H54 (cell line): ENCODE measurements at places on chromosomes 16 and 17.

GRCh38 chr16:77462894-77463293 lies 28.1 kb upstream of the ADAMTS18 start:
- DNase-seq: no peak

GRCh38 chr16:10880594-10881452 lies 3.8 kb downstream of the CIITA start:
- no peak for DNase-seq

GRCh38 chr16:76766538-76766937 lies 424.5 kb upstream of the MON1B start:
- DNase-seq: no peak

- DNase-seq: no peak
These were observed 34.8 kb downstream of the CYB5D2 start for GRCh38 chr17:4177806-4178205.

GRCh38 chr17:57999010-57999495 lies 8.0 kb downstream of the SRSF1 start:
- DNase-seq: no peak

- no peak for DNase-seq
These were observed 37.7 kb downstream of the TMEM114 start for GRCh38 chr16:8552487-8553221.

DNA sequence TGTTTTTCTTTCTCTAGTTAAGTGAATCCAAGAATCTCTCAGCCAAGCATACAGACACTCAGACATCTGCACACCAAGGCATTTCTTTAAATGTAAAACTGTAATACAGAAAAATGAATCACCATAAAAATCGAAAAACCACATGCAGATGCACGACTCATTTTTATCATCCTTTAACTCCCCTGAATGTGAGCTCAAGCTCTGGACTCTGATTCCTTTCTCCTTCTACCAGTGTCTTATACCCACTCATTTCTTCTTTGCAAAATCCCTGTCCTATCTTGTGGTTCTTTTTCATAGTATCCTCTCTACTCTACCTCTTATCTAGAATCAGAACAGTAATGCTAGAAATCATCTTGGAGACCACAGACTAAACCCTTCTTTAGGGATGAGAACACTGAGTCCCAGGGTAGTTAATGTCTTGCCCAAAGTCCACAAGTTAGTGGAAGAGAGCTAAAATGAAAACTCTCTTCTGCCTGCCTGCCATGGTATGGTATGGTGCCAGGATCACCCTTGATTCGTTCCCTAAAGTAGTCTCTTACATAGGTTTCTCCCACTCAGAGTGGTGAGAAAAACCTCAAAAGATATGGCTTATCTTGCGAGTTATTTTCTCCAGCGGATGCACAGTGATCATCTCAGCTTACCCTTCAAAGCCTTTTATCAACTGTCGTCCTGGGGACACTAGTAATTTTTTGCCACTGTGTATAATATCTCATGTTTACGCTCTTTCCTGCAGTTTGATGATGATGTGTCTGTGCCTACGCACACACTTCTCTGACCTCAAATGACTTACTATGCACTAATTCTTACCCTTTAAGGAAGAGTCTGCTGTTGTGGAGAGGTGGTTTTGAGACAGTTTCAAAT lies 30.2 kb downstream of the BRD7 start:
- no peak for DNase-seq

- no peak for DNase-seq
These were observed 51.5 kb downstream of the LDHD start for GRCh38 chr16:75065149-75065505.

DNA sequence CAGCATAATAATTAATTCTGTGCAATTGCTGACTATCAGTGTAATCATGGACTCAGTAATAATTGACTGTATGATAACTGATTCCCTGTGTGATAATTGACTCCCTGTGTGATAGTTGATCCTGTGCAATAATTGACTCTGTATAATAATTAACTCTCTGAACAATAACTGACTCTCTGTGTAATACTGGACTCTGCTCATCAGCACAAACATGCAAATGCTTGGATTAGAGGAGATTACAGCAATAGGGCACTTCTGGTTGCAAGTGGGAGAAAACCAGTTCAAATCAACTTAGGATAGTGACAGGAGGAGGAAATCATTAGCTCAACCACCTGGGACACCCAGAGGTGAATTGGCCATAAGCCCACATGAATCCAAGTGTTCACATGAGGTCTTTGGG lies 582.1 kb downstream of the RBFOX1 start:
- DNase-seq: no peak

DNA sequence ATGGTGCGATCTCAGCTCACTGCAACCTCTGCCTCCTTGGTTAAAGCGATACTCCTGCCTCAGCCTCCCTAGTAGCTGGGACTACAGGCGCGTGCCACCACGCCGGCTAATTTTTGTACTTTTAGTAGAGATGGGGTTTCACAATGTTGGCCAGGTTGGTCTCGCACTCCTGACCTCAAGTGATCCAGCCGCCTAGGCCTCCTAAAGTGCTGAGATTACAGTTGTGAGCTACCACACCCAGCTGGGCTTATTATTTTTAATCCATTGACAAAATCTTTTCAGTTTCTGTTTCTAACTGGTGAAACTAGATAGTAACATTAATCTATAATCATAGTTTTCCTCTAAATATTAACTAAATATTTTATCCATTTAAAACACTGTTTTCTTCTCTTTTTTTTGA lies 5.9 kb downstream of the FAM234A start:
- no peak for DNase-seq

- DNase-seq: peak; percentile 59
These were observed 60.3 kb downstream of the RMI2 start for GRCh38 chr16:11405331-11406176.

- no peak for DNase-seq
These were observed 101.4 kb downstream of the TNFRSF13B start for GRCh38 chr17:16870253-16871245.

- DNase-seq: peak; percentile 89
These were observed 31.0 kb downstream of the SOX9 start for GRCh38 chr17:72151565-72152386.

DNA sequence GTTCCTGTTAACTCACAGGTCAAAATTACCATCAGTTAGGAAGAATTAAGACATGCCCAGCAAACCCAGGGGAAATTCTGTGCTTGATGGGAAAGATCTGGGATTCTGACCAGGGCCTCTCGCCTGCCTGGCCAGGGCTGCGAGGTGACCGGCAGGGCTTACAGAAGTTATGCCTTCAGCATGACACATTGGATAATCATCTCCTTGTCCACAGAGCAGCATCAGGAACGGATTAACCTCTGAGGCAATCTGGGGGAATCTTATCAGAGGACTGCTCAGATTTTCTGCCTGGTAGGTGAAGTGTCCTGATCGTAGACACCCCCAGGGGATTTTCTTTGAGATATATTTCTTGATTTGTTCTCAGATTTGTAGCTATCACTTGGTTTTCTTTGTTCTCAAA lies 172.5 kb downstream of the HS3ST3A1 start:
- DNase-seq: peak; percentile 63

- DNase-seq: no peak
These were observed 10.6 kb downstream of the CDH16 start for GRCh38 chr16:66908116-66908515.

DNA sequence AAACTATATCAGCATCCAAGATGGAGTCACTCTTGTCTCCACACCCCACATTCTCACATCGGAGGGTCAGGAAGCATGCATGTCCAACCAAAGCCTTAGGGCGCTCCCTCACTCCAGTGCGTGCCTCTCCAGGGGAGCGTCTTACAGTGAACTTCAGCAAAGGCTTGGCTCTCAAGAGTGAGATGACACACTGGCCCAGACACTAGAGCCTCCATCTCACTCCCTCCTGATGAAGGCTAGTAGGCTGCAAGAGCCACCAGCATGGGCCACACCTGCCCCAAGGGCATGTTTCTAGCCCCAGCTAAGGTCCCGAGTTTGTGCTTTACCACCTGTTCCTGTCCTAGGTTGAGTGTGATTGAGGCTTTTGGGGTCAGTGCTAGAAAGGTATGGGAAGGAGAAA lies 40.5 kb downstream of the BEAN1 start:
- no peak for DNase-seq

GRCh38 chr17:9973669-9974447 lies 68.8 kb upstream of the RCVRN start:
- no peak for DNase-seq

DNA sequence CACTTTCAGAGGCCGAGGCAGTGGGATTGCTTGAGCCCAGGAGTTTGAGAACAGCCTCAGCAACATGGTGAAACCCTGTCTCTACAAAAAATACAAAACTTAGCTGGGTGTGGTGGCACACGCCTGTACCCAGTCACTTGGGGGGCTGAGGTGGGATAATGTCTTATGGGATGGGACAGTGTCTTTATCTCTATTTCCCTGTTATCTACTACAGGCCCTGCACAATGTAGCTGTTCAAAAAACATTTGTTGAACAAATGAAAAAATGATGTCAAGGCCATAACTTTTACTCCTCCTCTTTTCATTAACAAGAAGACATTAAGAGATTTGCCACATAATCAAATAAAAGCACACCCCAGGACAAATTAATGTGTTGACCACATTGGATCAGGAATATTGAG lies 13.8 kb downstream of the TUBG1 start:
- DNase-seq: no peak

GRCh38 chr16:85612801-85613603 lies at the start of gene GSE1:
Gene GSE1, plus strand, starts transcription at chr16:85613322. Its CDS starts 70 bp downstream, at chr16:85613392.
- peak; percentile 86 for DNase-seq

DNA sequence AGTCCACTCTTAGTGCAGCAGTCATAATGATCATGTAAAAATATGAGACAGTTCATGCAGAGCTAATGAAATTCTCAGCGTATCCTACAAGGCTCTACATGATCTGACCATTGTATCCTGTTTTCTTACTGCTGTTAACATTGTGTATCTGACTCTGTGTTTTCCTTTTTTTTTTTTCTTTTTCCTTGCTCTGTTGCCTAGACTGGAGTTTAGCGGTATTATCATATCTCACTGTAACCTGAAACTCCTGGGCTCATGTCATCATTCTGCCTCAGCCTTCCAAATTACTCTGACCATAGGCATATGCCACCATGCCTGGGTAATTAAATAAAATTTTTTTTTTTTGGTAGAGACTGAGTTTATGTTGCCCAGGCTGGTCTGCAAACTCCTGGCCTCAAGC lies 12.1 kb downstream of the DUS2 start:
- DNase-seq: no peak

GRCh38 chr16:8986111-8986510 lies 22.4 kb upstream of the USP7 start:
- DNase-seq: no peak

GRCh38 chr17:11900041-11900476 lies 97.2 kb downstream of the ZNF18 start:
- DNase-seq: no peak

- no peak for DNase-seq
These were observed 1.0 kb downstream of the HS3ST3A1 start for GRCh38 chr17:13600475-13601321.
